ENCODE measurements at places on chromosomes 11 and 22.
A peak's percentile ranks its signal among the peaks of the same experiment; 100 is the strongest.

- no peak for DNase-seq
Observed at GRCh38 chr11:13052130-13052571, 43.0 kb downstream of the RASSF10 start.

DNA sequence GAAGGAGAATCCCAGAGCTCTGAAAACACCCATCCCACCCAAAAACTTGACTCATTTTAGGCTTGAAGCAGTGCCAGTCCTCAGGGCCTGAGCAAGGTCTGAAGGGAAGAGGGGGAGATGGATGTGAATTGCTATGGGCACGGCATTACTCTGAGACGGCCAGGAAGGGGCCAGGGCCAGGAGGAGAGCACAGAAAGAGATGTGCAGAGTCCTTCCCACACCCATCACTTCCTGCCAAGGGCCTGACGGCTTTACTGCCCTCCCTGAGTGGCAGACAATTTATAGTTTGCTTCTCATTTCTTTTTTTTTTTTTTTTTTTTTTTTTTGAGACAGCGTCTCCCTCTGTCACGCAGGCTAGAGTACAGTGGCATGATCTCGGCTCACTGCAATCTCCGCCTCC is 22.5 kb downstream of the TAB1 start:
- DNase-seq, result no peak

- DNase-seq, result no peak
Observed at GRCh38 chr22:43853328-43853931, 8.9 kb downstream of the SULT4A1 start.

DNA sequence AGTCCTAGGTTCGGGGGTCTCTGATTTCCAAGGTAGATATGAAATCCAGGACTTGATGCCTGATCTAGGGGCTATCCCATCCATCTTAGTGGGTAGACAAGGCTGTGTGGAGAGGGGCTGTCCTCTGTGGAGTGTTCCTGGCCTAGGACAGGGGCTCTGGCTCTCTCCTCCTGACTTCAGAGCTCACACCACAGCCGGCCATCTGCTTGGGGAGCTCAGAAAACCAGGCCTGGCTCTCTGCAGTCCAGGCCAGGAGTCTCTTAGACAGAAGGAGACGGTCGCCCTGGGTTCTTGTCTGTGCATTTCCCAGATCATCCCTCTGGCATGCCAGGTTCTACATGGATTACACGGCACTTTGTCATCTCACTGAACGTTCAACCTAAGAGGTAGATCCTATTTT is 17.9 kb downstream of the TUB start:
- no peak for DNase-seq

GRCh38 chr11:123103326-123103980 is 41.5 kb upstream of the HSPA8 start:
- DNase-seq, result peak; percentile 80

DNA sequence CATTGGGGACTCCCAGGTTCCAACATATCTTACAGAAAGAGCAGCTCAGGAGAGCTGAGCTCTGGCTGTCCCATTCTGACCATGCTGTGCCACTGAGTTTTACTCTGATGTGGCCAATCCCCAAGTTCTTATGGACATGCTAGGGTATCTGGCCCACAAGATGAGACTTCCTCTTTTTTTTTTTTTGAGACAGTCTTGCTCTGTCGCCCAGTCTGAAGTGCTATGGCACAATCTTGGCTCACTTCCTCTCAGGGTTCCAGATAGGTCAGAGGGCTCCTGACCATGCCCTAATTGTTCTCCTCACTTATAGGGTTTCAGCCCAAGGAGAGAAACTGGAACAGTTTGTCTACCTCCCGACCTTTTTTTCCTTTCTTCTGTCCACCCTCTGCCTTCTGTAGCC is 152.3 kb upstream of the CCDC90B start:
- no peak for DNase-seq

- no peak for DNase-seq
Observed at GRCh38 chr11:58796333-58796732, 48.2 kb downstream of the GLYATL2 start.

GRCh38 chr22:47192651-47193437 is 430.4 kb downstream of the TBC1D22A start:
- DNase-seq, result no peak

DNA sequence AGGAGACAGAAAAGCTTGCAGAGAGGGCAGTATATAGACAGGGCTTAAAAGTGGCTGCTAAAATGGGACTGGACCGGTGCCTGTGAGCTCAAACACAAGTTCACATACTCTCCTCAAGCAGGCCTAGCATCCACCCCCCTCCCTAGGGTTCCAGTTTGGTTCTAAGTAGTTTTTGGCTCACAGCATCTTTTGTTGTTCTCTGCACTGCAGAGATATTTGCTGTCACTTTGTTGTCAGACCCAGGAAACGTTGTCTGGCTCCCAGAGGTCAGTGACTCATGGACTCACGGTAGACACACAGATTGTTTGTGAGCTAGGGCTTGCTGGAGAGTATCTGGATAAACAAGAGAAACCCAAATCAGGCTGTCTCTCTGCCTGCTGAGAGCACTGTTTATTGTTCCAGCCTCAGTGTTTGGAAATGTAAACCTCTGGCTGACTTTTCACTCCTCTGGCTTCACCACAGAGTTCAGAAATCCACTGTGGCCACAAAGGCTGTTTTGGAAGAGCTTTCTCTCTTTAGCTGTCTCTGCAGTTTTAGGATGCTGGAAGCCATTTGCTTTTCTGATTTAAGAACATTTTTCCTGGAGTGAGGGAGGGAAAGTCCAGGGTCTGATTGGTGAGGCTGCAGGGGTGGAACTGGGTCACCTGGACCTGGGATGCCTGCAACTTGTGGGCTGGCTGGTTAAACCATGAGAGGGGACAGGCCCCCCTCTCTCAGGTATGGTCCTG is 303.7 kb upstream of the PLET1 start:
- peak; percentile 48 for DNase-seq

GRCh38 chr11:12941671-12942070 is 67.4 kb upstream of the RASSF10 start:
- no peak for DNase-seq

- DNase-seq, result no peak
Observed at GRCh38 chr11:107157146-107157808, 139.0 kb upstream of the GUCY1A2 start.

GRCh38 chr22:48975886-48976285 is 851.8 kb downstream of the BRD1 start:
- no peak for DNase-seq

GRCh38 chr22:25357606-25358420 is 138.4 kb downstream of the CRYBB2 start:
- DNase-seq, result no peak

DNA sequence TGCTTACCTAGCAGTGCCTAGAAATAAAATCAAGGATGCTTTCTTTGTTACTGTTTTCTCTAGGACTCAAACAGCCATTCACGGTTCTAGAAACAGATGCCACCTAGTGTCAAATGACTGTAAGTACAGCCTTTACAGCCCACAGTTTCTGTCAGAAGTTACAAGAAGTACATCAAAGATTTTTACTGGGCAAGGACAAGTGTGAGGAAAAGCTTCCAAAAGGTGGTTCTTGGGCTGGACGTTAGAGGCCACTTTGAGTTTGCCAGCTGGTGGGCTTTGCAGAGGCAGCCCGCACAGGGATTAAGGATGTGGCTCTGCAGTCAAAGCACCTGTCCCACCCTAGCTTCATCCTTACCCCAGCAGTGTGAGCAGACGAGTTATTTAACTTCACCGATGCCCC is 6.9 kb downstream of the KMT5B start:
- DNase-seq, result no peak

DNA sequence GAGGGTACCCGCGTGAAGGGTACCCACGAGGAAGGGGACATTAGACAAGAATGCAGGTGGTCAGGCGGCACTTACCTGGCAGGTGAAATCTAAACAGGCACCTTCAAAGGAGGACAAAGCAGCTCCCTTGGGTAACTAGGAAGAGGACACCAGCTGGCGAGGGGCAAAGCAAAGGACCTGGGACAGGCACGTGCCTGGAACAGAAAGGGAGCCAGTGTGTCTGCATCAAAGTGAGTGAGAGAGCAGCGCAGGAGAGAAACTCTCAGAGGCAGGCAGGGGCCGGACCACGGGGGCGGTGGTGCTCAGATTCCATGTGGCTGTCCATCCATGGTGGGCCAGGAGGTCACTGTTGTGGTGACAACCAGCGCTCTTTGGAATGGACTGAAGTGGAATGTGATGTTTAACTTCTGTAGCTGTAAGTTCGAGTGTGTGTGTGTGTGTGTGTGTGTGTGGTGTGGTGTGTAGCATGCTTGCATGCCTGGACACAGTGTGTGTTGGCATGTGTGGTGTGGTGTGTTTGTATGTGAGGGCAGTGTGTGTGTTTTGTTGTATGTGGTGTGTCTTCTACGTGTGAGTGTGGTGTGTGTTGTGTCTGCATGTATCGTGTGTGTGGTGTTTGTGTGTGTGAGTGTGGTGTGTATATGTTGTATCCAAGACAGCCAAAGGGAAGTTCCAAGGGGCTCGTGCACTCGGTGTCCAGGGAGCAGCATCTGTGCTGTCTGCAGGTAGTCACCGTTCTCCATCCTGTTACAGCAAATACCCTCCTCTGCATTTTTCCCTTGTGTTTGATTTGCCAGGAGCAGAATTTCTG is 86.4 kb downstream of the CDKN1C start:
- DNase-seq, result no peak

- DNase-seq, result no peak
Observed at GRCh38 chr11:1482581-1483444, 3.8 kb downstream of the MOB2 start.

- no peak for DNase-seq
Observed at GRCh38 chr11:102451041-102451680, 1.4 kb downstream of the TMEM123 start.

GRCh38 chr11:110759972-110760381 is 47.7 kb upstream of the ARHGAP20 start:
- DNase-seq, result no peak

Measured in muscle of arm (tissue), 14 donors.